ENCODE measurements at places on chromosomes 5 and 9.

DNA sequence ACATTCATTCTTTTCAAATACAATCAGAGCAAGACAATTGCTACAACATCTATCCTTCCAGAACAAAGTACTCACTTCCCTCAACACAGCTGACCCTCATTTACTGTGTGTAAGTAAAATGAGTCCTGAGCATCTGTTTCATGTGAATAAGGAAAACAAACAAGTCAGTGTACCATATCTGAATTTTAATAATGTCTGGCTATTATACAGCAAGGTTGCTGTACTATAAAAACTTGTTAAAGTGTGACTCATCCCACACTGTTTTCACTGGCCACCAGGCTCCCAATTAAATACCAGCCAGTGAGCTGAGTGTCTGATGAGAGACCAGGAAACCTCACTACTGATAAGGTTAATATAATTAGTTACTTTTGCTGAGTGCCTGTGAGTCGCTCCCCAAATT is 339.8 kb downstream of the AGTPBP1 start:
- DNase-seq: no peak

GRCh38 chr5:54835647-54836046 is 149.7 kb downstream of the ESM1 start:
- DNase-seq: peak; percentile 58

DNA sequence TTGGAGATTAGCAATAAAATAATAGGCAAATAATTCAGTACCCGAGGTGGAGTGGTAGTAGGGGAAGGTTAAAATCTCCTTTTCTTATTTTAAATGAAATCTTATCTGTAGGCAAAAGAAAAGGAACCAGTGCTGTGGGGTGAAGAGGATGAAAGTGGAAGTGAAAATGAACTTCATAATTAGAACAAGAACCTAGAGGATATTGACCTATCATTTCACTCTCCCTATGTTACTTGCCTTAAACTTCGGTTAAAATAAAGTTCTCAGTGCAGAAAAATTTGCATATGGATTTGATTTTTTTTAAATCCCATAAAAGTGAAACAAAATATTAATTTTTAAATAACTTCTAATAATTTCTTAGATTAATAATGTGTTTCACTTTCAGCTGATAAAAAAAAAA is 1094.9 kb upstream of the C9orf72 start:
- no peak for DNase-seq

DNA sequence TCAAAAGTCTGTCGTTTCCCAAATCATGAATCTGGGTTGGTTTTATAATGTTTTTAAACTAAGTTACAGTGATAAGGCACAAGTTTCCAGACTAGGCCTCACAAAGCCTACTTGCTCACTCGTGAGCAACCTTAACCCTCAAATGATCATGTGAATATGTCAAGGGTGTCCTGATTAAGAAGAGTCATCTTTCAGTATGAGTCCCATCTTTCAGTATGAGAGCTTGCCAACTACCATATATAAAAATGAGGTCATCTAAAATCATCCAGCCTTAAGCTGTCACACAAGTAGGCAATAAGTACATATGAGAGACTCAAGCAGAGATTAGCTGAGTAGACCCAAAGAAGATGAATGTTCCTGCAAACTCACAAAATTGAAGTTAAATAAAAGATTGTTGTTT is 668.4 kb upstream of the FAM174A start:
- no peak for DNase-seq

GRCh38 chr5:154174091-154174490 is 16.4 kb upstream of the GALNT10 start:
- no peak for DNase-seq

DNA sequence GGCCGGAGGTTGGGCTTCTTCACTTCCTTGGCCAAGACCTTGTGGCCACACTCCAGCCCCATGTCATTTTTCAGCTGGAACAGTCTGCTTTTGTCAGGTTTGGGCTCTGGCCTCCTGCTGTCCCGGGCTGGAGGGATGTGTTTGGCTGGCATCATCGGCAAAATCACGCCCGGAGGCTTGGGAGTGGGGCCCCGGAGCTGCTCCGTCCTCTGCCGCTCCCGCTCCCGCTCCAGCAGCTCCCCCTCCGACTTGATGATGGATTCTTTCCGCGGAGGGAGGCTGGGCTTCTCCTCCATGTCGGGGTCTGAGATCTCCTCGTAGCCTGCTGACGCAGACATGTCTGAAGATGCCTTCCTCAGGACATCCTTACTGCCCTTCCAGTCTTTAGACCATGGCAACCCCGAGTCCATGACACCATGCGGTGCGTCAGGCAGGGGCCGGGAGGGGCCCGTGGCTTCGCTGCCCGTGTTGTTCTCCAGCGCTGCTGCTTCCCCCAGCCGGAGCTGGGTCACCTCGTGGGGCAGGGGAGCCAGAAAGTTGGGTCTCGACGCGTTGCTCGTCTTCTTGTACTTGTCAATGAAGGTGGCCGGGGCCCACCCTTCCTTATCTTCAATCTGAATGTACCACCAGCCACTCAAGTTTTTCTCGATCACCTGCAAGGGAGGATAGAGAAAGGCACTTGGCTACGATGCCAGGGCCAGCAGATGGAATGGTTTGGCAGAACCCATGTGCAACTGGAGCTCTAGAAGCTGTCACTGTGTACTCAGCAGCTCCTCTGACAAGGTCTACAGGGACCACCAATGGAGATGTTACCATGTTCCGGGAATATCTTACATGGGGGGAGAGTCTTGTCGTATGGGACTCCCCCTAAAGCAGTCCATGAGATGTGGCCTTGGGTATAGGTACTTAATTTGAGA is 56.0 kb upstream of the UBTD2 start:
- DNase-seq: no peak

DNA sequence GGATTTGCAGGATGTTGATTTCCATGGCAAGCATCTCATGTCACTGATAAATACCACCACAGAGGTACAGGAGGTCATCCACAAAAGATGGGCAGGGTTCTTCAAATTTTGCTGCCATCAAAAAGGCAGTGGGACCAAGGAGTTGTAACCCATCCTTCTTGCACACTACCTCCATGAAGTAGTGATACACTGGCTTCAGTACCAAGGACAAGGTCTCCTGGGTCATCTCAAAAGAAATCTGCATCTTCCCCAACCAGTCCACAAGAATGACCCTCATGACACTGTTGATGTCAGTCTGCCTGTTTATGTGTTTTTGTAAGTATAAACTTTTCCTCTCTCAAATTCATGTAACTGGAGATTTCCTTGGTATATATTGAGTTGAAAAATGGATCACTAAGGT is 298.2 kb downstream of the CDH9 start:
- no peak for DNase-seq

- no peak for DNase-seq
Measured at GRCh38 chr9:34802916-34803315, 93.0 kb upstream of the CCL21 start.

DNA sequence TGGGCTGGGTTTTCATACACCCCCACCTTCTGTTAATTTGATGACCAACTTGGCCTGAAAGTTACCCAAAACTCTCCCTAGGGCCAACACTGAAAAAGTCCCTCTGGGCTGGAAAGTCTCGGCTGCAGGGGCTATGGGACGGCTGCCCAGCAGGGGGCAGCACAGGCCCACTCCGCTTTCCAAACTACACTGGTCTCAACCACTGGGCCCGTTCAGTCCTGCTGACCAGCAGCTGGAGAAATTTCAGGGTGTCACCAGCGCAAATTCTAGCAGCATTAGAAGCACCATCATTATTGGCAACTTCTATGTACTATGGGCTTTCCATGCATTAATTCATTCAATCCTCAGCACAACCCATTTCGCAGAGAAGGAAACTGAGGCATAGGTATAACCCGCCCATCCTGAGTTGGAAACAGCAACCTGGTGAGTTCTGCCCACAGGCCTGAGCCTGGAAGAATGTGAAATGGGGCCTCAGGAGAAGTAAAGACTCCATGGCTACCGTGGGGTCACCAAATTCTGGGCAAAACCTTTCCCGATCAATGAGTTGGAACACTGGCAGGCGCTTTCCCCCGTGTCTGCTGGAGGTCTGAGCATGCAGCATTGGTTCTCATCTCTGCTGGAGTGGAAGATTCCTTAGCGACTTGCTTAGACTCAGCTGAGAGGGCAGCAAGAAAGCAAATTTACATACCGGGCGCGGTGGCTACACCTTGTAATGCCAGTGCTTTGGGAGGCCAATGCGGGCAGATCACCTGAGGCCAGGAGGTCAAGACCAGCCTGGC is 9.7 kb downstream of the ORM2 start:
- DNase-seq: no peak

DNA sequence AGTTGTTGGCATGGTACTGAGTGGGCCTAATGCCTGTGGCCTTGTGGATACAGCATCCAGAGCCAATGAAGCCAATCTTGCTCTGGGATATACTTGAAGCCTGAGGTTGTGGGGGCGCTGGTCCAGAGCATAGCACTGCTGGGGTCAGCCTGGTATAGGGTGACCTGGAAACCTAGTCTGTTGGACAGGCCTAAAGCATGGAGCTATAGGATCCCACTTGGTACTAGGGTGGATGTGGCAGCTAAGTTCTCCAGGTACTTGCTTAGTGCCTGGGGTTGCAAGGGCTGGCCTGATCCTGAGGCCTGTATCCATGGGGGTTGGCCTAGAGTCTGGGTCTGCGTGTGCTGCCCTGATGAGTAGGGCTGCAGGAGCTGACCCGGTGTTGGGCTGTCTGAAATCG is 1168.2 kb upstream of the C9orf72 start:
- no peak for DNase-seq

- no peak for DNase-seq
Measured at GRCh38 chr5:142544071-142544753, 141.7 kb downstream of the FGF1 start.

GRCh38 chr5:35815089-35815936 is 41.4 kb upstream of the IL7R start:
- no peak for DNase-seq

Measured in AG04449 (cell line).